ENCODE measurements at places on chromosomes 6 and 20.
A peak's percentile ranks its signal among the peaks of the same experiment; 100 is the strongest.

DNA sequence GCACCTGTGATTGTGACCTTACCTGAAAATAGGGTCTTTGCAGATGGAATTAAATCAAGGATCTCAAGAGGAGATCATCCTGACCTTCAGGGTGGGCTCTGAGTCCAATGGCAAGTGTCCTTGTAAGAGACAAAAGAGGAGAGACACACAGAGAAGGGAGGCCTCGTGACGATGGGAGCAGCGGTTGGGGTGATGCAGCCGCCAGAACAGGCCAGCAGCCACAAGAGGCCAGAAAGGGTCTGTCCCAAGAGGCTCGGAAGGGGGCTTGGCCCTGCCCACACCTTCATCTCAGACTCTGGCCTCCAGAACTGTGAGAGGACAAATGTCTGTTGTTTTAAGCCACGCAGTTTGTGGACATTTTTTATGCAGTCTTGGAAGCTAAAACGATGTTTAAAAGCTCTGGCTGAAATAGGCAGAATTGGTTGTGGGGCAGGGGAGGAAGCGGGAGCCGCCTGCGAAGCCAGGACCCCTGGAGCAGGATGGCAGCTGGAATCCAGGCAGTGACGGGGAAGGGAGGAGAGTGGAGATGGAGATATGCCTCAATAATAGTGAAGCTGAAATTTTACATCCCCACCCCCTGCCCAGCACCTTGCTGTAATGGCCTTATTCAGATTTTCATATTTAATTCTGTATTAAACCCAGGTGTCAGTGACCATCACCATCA, 216.4 kb downstream of the ANKRD60 start:
- no peak for DNase-seq

GRCh38 chr6:37566950-37567349, 67.3 kb upstream of the CCDC167 start:
- no peak for DNase-seq

DNA sequence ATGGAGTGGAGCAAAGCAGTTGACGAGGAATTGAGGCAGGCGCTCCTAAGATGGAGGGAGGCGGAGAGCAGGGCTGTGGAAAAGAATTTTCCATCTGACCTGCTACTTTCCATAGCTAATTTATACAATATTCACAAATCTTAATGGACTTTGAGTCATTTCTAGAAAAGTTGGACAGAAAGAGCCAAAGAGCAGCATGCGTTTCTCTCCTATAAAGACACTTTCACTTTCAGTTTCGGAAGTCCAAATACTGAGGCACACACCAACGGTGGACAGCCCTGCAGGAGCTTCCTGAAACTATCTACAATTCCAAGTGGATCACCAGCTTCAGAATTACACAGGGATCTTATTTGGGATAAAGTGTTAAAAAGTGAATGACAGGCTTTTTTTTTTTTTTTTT, 43.5 kb downstream of the PANK2 start:
- DNase-seq: no peak

- peak; percentile 59 for DNase-seq
These were observed 448 bp upstream of the RIN2 start for GRCh38 chr20:19757487-19758132.

DNA sequence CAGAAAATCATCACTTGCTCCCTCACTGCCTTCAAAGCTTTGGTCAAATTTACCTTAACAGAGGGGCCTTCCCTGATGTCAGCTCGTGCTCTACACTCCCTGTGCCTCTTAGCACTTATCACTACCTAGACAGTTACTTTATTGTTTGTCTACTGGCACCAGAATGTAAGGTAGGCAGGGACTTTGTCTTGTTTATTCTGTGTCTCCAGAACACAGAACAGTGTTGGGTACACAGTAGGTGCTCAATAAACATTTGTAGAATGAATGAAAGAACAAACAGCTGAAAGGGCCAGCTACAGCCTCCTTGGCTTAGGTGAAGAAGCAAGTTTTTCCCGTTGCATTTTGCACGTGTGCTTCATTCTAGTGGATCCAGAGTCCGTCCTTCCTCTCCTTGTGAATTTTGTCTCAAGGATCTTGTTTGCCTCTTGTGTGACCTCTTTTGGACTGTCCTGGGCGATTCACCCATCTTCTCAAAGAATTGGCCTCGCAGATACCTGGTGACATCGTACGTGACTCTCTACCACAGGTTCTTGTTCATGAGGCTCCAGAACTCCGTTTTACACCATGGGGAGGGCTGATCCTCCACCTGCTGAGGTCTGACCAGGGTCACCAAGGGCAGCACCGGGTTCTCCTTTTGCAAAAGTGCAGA, 84.2 kb upstream of the ARMC2 start:
- no peak for DNase-seq

GRCh38 chr20:4926531-4927156, 74.7 kb downstream of the SLC23A2 start:
- DNase-seq: no peak

GRCh38 chr6:170114187-170114945, 176.5 kb downstream of the DLL1 start:
- no peak for DNase-seq

DNA sequence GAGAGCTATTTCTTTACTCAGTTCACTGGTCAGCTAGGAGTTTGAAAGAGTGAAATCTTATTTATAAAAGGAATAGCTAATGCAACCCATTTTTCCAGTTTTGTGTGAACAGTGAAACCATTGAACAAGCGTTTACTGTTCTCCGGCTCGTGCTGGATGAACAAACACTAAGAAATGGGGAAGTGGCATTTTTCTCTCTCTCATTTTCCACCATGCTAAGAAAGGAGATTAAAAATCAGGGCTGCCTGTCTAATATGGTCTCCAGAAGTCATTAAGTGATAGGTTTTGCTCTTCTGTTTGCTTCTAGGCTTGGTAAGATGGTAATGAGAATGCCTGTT, 774 bp upstream of the SFT2D1 start:
- peak; percentile 11 for DNase-seq

DNA sequence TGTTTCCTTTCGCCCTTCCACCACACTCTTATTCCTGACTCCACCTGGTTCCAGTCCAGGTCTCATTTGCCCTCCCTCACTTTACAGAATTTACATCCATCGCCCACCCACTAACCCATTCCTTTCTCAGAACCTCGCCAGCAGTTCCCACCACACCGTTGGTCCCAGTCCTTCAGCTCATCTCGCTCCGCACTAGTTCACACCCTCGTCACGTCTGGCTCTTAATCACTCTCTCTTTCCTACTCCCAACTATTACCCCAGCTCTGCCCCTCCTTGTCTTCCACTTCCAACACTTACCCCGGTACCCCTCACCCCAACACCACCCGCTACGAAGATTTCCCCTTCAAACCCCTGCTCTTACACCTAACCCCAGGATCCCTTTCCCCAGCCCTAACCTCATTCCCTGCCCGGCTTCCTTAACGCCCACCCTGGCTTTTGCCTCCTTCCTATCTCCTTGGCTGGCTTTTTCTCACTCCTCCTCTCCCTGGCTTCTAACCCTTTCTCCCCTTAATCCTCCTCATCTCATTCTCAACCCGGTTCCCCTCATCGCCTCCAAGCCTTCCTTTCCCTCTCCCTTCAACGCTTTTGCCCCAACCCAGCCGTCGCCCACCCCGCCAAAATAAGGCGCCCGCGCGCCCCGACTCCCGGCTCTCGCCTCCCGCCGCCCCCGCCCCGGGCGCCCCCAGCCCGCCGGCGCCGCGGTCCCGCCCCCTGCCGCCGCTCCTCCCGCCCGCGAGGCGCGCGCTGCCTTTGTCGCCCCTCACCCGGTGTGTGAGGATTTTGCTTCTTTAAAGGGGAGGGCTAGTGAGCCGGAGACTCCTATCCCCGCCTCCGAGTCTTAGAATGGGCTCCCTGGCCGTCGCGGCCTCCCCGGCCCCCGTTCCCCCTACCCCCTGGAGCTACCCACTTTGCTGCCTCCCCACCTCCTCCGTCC, 542 bp downstream of the USP49 start:
- no peak for DNase-seq

- DNase-seq: no peak
These were observed 121.2 kb upstream of the SASH1 start for GRCh38 chr6:148221196-148221979.

- DNase-seq: no peak
These were observed 178.4 kb downstream of the MTHFD1L start for GRCh38 chr6:151043944-151044343.

GRCh38 chr6:31826793-31827285, 699 bp upstream of the HSPA1B start:
- no peak for DNase-seq

DNA sequence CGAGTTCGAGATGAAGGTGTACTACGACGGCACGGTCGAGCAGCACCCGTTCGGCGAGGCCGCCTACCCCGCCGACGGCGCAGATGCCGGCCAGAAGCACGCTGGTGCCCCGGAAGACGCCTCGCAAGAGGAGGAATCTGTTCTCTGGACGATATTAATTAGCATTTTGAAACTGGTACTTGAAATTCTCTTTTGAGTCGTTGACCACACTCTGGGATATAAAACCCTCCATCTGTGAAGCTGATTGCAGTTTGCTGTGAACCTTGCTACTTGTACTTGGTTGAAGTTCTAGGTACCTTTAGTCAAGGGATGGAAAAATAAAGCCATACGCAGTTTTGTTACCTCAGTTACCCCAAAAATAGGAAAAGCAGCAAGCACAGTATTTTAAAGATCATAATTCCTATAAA, 917 bp downstream of the C6orf120 start:
- no peak for DNase-seq

DNA sequence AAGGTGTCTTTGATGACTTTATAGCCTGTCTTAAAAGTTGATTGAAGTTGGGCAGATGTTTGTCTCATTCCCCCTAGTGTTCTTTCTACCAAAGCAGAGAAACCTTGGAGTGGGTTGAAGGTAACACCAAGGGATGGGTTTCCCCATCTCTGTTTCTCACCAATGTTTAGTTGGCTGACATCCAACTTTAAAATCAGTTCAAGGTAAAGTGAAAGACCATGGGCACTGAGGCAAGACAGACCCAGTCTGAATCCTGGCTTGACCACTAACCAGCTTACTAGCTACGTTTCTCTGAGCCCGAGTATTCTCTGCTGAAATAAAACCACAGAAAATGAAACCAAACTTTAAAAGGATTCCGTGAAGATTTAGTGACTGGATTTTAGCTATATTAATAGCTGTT, 258.9 kb downstream of the KIF16B start:
- DNase-seq: no peak

DNA sequence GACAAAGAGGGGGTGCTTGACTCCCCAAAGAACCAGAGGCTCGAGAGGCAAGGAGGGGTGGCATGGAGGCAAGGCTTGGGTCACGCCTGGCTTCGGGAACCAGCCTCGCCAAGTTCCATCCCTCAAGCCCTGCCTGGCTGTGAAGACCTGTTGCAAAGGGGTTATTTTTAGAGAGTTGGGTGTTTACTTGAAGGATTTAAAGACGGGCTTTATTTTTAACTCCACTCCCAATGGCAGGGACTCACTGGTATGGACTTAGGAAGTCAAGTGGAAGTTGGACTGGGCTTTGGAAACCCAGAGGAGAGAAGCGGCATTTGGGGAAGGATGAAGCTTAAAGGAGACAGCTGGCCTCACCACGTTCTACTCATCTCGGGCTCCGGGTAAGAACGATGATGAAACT, 43.1 kb downstream of the JPH2 start:
- no peak for DNase-seq

GRCh38 chr6:134746140-134746539, 203.8 kb downstream of the ALDH8A1 start:
- DNase-seq: no peak
